Fibroblast of upper back skin (primary cell): ENCODE measurements at places on chromosomes 1 and 21.

DNA sequence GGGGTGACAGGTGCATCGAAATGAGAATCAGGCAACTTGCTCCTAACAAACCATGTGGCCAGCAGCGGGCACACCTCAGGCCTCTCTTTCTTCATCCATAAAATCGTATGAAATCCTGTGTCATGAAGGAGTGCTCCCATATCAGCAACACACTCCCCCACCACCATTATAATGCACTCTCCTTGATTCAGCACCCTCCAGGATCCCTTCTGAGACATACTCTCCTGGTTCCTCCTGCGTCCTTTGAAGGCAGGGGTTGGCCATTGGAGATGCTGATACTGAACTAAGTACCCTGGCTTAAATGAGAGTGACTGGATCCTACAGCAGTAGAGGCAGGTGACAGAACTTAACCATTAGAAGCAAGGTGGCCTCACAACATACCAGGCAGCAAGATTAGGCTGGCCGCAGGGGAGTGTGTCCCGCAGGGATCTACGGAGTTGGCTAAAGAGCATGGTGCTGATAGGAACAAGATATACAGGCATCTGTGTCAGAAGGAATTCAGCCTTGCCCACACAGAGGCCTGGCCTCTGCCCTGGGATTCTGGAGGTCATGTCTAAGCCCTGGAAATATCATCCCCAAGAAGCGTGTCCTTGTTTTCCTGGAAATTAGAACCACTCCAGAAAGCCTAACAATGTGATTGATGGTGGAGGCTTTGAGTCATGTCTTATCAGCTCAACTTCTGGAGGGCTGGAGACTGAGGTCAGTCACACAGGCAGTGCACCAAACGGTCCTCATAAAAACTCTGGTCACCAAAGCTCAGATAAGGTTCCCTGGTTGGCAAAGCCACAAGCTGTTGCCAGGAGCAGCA lies 16.8 kb downstream of the S100A7A start:
- DNase-seq: no peak

GRCh38 chr1:32091591-32091990 lies 16.3 kb upstream of the KPNA6 start:
- DNase-seq: no peak

GRCh38 chr1:223531742-223532341 lies 133.7 kb downstream of the CAPN8 start:
- DNase-seq: peak; percentile 21

GRCh38 chr1:4801192-4801924 lies 146.9 kb downstream of the AJAP1 start:
- DNase-seq: peak; percentile 6

DNA sequence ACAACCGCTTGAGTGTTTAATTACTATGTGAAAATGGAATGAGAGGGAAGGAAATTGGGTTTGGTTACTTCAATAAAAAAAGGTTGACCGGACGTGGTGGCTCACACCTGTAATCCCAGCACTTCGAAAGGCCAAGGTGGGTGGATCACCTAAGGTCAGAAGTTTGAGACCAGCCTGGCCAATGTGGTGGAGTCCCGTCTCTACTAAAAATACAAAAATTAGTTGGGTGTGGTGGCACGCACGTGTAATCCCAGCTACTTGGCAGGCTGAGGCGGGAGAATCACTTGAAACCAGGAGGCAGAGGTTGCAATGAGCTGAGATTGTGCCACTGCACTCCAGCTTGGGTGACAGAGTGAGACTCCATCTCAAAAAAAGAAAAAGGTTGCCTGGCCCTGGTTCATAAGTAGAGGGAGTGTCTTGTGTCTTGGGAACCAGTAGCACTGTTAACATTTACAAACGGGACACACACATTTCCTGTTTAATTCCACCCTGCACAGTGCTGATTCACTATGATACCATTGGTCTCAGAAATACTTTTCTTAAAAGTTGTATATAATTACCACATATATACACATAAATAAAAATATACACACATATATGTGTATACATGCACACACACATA lies 27.6 kb upstream of the CLDN14 start:
- no peak for DNase-seq
